ENCODE measurements at places on chromosomes 4 and X.

DNA sequence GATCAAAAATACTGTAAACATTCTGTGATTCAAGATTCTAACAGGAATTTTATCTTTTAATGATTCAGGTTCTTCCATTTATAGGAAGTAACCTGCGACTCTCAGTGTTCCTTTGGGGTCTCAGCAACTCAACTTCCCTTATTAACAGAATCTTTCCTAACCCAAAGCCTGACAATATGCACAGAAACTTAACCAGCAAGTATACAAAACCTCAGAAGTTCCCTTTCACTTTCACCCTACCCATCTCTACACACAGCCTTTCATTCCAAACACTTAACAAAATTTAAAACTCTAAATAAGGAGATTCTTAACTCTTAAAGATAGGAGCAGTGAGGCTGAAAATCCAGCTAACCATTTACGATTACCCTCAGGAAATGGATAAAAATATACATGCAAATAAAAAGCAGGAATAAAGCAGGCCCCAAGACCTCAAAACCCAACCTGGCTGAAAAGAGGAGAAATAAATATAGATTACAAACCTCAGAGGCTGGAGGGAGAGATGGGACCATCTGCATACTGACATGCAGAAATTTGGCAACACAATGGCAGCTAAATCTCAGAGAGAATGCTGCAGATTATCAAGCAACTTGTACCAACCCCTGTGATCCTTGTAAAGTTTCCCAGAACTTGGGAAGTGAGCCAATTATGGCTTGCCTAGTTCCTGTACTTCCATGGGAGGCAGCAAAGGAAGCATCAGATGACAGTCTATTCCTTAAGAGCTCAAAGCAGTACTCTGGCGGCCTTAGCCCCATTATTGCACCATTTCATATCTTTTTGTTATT, 101.0 kb downstream of the ATP11C start:
- no peak for DNase-seq

- DNase-seq, result no peak
These were observed 81.7 kb downstream of the PWWP3B start for GRCh38 chrX:106249706-106250379.

GRCh38 chr4:125084608-125085007, 230.1 kb upstream of the FAT4 start:
- no peak for DNase-seq

- no peak for DNase-seq
These were observed 14.1 kb downstream of the KLF3 start for GRCh38 chr4:38678078-38678477.

DNA sequence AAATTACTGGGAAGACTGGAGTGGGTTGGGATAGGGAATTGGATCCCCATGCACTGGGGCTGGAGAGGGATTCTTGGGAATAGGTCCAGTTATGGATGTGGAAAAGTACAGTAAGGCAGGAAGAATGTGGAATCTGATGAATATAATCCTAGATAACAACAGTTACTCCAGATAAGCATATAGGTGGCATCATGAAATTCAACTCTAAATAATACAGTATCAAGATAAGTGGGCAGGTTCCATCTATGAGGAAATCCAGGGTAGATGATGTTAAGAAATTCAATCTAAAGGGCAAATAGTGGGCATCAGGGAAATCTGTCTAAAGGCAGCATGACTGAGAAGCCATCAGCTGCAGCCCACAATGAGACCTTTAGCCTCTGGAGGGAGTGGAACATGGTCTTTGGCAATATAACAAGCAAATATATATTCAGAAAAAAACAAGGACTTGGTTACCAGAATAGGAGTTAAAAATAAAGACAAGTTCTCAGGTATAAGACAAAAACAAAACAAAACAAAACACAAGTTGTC, 1.2 kb downstream of the DTHD1 start:
- DNase-seq, result no peak

GRCh38 chr4:183394166-183394951, 50.1 kb upstream of the CDKN2AIP start:
- DNase-seq, result no peak

Data from D341Med (cell line).